Left lobe of liver (tissue), 2 donors: ENCODE measurements at places on chromosomes 12 and 14. TPM values are rescaled to one million over a fixed set of nuclear protein-coding genes. Genes with fewer than 3 reads are reported as not detected.

- DNase-seq: no peak
Observed at GRCh38 chr12:3658327-3659163, 94.4 kb downstream of the CRACR2A start.

DNA sequence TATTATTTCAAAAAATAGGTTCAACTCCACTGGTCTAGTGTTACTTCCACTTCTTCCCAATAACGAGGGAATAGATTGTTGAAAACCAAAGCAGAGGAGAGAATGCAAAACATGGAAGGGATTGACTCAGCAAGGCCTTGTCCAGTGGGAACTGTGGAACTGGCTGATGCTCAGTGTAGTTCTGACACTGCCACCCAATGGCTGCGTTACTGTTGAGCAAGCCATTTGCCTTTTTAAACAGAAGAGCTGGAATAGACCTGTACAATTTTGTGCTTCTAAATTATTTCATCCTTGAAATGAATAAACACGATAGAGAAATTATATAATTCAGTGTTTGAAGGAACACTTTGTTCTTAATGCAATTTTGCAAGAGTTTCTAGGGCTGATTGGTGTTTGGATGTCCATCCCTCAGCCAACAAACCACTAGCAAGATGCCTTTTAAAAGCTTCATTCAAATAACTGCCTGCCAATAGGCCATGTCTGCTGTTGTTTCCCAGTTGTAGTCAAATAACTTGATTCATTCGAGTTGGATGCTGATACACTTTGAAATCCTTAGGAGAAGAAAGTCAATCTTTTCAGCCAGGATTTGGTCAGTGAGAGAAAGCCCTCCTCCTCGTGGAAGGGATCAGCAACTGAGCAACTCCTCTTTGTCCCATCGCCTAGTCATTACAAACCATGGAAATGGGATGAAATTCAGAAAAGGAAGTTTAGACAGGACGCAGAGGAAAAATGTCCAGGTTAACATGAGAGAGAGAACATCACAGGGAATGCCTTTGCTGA lies 7.3 kb upstream of the MGP start:
- DNase-seq: no peak

DNA sequence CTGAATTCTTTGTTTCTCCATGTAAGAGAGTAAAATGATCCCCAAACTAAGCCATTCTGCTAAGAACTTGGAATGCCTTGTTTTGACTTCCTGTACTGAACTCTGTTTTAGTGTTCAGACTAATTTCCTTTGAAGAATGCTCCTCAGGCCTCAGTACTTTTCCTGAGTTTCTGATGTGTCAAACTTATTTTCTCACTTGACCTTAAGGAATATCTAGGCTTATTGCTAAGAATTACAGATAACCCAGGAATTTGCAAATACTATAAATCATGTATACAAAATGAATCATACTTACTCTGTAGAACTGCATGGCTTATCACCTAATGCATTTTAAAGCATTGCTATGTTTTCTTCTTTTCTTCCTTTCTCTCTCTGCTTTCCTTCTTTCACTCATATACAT lies 93.1 kb upstream of the PKP2 start:
- DNase-seq: no peak

GRCh38 chr12:77941401-77941800 lies 110.7 kb downstream of the NAV3 start:
- no peak for DNase-seq

GRCh38 chr12:89765959-89766824 lies 57.6 kb upstream of the ATP2B1 start:
- no peak for DNase-seq

DNA sequence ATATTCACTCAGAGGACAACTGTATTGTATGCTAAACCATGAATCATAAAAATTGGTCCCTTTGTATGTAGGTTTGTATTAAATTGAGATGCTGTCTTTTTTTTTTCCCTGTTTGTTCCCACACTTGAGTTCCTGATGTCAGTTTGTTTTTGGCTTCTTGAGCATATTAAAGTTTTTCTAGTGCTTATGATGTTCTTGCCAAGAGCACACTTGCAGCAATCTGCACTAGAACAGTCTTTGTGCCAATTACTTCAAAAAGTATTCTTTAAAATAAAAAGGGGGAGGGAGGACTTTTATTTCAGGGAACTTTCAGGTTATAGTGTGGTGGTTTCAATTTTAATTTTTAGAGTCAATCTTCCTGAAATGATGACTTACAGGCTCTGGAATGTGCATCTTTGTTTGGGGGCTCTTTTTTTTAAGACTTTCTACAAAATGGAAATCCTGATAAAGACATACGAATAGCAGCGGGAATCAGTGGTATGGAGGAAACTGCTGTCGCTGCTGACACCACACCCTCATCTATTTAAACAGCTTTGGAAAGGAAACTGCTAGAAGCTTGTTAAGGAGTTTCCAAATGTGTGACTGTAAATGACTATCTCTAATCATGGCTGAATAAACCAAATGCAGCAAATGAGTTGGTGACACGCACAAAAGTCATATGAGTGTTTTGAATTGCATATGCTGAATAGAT lies 188.6 kb downstream of the EGLN3 start:
- DNase-seq: no peak

DNA sequence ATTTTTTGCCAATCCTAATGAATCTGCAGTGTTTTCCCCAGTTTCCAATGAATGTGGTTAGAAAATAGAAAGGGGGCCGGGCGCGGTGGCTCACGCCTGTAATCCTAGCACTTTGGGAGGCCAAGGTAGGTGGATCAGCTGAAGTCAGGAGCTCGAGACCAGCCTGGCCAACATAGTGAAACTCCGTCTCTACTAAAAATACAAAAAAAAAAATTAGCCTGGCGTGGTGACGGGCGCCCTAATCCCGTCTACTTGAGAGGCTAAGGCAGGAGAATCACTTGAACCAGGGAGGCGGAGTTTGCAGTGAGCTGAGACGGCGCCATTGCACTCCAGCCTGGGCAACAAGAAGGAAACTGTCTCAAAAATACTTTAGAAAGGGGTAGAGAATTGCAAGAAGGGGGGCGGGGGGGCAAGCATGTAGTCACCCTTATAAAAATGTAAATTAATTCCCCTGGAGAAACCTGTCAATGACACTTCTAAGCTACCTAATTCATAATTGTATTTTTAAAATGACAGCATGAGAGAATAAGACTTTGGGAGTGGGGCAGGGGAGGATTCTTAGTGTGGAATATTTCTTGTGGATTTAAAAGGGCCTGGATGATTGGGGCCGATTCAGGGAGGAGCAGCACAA lies 1.7 kb downstream of the KLHDC2 start:
- peak; percentile 49 for DNase-seq

- no peak for DNase-seq
Observed at GRCh38 chr14:71474301-71475265, 457.6 kb upstream of the RGS6 start.

DNA sequence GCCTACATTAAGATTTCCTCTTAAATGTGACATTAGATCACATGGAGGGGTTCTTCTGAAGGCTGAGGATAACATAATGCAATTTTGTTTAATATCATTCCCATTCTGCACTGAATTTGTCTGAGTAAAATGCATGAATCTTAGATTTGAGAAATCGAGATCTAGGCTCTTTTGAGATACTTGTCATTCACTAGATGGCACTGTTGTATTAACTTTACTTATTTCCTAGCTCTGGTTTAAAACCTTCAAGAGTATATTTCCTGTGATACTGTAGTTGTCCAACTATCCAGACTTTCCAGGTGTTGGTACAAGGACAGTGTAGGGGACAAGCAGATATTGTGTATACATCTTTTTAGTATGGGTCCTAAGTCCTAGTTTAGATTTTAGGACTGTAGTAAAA lies 91.7 kb upstream of the SEL1L start:
- DNase-seq: no peak

- no peak for DNase-seq
Observed at GRCh38 chr12:121188227-121188626, 21.7 kb upstream of the P2RX4 start.

- DNase-seq: peak; percentile 69
Observed at GRCh38 chr12:32755051-32755653, 545 bp downstream of the YARS2 start.

GLIPR1L2 gene
- total RNA-seq: 0.28 TPM

TBK1 gene
- 7.4 TPM for total RNA-seq

FGF23 gene
- 0.25 TPM for total RNA-seq

TRPV4 gene
- 6.7 TPM for total RNA-seq

ADAMTS20 gene
- not detected for total RNA-seq
